Left renal pelvis (tissue), 4 donors: ENCODE measurements at places on chromosomes 1 and 21. TPM values are rescaled to one million over a fixed set of nuclear protein-coding genes. Genes with fewer than 3 reads are reported as not detected.

CFHR3 gene
- 0.26 TPM for polyA plus RNA-seq

NCSTN gene
- polyA plus RNA-seq: 116 TPM

CLIC6 gene
- polyA plus RNA-seq: 2.5 TPM

CNR2 gene
- polyA plus RNA-seq: 0.06 TPM

AMY1A gene
- 0.47 TPM for polyA plus RNA-seq

HLX gene
- polyA plus RNA-seq: 9.3 TPM

CD1D gene
- 8.0 TPM for polyA plus RNA-seq

KNCN gene
- not detected for polyA plus RNA-seq

KRTAP10-6 gene
- polyA plus RNA-seq: not detected

CELA3B gene
- not detected for polyA plus RNA-seq

DIRAS3 gene
- polyA plus RNA-seq: 2.9 TPM

HSD3B2 gene
- polyA plus RNA-seq: 2.6 TPM

TMEM269 gene
- 0.47 TPM for polyA plus RNA-seq
